ENCODE measurements at places on chromosomes 13 and 19.

GRCh38 chr19:35811317-35812219 lies 1.1 kb downstream of the PRODH2 start:
- DNase-seq = no peak

- DNase-seq = no peak
These were observed 3.3 kb downstream of the MATK start for GRCh38 chr19:3782903-3783302.

DNA sequence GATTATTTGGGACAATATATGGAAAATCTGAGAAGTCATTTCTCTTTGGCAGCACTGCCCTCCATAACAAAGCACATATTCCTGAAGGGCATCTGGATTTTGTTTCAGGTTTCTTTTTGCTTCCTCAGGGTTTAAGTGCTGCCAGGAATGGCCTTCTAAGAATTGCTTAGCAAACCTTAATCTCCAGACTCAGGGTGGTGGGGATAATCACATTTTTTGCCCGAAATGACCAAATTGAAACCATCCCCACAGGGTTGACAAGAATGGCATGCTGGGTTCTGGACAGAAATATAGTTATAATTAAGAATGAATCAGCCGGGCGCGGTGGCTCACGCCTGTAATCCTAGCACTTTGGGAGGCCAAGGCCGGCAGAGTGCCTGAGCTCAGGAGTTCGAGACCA lies 6.4 kb upstream of the CDADC1 start:
- no peak for DNase-seq

DNA sequence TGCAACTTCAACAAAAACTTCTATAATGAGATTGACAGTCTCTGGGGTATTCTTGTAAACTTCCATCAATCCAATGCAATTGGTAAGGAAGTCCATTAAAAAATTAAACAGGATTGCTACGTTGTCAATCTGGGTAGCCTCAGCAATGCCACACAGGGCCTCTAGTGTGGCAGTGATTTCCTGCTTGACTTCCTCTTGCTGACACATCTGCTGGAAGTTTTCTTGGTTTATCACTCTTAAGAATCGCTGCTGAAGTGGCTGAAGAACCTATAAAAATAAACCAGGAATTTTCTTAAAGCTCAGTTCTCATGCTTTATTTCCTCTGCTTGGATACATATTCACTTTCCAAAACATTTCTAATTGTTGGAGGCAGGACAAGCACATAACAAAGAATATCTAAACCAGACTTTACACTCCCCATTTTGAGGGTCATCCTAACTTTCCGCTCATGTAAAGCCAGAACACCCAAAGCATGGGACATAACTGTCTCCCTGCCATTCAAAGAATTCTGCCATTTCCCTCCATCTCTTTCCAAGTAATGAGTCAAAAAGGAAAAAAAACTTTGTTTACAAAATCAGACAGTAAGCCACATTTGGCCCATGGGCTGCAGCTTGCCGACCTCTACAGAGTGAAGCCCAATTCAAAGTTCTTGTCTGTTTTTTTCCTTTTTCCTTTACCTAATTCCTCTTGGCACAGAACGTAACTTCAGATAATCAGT lies 23.2 kb upstream of the EEF1AKMT1 start:
- DNase-seq = no peak

DNA sequence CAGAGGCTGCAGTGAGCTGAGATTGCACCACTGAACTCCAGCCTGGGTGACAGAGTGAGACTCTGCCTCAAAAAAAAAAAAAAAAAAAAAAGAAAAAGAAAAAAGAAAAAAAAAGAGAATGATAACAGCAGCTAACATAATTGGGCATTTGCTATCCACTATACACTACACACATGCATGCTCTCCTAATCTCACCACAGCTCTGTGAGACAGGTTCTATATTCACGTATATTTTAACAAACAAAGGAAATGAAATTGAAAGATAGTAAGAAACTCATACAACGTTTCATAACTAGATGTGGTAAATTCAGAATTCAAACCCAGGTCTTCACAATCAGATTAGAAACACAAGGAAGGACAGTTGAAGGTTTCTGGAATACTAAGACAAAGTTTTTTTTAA lies 265.7 kb downstream of the DIAPH3 start:
- no peak for DNase-seq

GRCh38 chr13:60887711-60888110 lies 490.7 kb downstream of the TDRD3 start:
- DNase-seq = no peak

DNA sequence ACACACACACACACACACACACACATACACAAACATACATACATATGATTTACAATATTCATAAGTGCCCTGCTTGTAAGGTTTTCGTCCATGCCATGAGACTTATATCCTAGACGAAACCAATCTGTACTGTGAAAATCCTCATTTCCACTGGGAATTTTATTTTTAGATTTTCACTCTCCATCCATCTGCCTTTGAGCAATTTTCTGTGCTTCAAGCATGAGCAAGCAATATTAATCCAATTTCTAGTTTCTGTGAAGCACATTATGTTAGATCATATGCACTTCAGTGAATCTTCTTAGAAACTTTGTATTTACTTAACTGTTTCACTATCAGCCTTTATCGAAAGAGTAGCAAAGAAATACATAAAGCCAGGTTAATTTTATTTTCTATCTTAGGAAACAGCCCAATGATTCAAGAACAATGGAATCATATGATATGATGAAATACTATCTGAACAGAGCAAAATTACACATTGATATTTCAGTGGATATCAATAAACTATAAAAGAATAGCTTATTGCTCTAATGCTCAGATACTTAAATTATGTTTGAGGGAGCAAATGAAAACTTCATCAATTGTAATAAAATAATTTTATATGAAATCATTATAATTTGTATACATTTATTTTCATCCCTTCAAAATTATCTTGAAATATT lies 1100.7 kb upstream of the MIR17HG start:
- no peak for DNase-seq

GRCh38 chr13:99991013-99991827 lies 9.6 kb downstream of the ZIC2 start:
- DNase-seq = no peak

GRCh38 chr19:55076321-55076720 lies 652 bp downstream of the EPS8L1 start:
- DNase-seq = no peak

DNA sequence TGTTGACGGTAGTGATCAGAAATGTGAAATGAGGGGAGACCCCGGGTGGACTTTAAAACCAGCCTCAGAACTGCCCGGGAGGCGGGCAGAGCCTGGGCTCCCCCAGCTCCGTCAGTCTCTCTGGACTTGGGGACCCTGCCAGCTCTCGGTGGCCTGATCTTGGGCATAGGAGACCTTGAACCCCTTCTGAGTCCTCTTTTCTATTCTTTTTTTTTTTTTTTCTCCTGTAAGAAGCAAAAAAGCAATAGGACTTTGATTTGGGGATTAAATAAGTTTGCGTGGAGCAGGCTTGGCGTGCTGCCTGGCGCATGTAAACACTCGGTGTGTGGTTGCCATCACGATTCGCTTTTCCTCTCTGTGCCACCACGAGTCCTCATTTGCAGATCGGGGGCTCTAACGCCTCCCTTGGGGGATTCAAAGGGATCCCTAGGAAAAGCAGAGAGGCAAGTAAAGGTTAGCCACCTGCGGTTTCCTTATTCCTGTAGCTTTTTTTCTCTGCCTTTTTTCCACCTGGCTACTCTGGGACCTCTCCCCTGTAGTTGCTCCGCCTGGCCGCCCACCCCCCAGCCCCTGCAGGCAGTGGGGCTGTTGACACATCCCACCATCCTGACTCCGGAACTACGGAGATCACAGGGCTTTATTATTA lies 1.3 kb downstream of the SAFB start:
- DNase-seq = no peak

DNA sequence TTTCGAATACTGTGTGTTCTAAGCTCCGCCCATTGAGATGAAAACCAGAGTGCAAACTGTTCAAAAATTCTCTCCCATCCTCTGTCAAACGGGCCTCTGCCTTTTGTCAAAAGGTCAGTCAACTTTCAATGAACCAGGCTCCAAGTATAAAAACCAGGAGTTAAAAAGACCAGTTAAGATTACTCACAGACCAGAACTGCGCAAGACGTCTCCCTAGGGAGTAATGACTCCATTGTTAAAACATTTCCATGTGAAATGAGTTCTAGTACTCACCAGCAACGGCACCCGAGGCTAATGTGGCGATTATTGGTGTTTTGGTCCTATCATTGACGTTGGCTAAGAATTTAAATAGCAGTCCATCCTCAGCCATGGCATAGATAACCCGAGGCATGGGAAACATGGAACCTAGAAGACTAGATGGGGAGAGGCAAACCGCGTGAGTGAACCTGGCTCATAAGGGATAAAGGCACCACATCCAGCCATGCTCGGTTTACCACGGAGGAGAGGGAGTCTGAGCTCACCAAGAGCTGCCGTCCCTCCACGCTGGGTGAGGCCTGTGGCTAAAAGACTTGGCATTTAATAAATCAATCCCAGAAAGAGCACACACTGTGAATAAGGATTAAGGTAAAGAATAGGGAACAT lies 73.3 kb downstream of the SLC7A1 start:
- DNase-seq = no peak

DNA sequence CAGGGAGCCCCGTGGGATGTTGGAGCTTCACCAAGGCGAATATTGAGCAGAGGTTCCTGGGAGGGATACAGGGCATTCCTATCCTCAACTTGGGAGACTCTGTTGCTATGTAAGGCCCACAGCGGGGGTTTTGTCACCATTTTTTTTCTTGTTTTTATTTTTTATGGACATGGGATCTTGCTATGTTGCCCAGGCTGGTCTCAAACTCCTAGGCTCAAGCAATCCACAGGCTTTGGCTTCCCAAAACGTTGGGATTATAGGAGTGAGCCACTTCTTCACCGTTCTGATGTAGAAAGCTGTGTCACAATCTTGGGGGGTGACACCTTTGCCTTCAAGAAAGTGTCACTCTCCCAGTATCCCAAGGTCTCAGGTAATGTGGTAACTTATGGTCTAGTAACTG lies 2.6 kb downstream of the DLL3 start:
- DNase-seq = no peak

- DNase-seq = no peak
These were observed 1.4 kb downstream of the EFNB2 start for GRCh38 chr13:106533943-106534638.

DNA sequence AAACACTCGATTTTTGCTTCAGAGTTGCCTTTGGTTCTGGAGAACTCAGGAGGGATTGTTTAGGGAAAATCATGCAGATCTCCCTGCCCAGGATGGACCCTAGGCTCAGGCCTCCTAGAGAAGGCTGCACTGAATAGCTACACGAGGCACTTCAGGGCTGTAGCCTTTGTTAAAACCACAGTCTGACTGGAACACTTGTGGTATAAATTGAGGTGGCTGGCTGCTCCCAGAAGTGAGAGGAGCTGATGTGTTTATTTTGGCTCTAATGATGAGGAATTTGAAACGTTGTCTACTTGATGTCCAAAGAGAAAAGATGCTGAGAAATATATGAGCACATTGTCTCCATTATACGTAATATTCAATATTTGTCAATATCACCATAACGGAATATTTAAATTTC lies 762.1 kb upstream of the ARGLU1 start:
- no peak for DNase-seq

DNA sequence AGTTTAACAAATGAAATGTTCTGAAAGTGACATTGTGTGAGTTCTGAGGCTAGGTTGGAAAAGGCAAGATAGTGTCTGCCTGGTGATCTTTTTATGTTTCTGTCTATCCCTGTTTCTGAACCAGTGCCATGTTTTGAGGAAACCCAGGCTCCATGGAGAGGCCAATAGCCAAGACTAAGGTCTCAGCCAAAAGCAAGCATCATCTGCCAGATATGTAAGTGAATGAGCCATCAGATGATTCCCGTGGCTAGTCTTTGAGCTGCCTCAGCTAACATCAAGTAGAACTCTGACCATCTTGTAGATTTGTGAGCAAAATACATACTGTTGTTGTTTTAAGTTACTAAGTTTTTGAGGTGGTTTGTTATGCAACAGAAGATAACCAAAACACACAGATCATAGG lies 19.6 kb upstream of the CCNA1 start:
- no peak for DNase-seq

DNA sequence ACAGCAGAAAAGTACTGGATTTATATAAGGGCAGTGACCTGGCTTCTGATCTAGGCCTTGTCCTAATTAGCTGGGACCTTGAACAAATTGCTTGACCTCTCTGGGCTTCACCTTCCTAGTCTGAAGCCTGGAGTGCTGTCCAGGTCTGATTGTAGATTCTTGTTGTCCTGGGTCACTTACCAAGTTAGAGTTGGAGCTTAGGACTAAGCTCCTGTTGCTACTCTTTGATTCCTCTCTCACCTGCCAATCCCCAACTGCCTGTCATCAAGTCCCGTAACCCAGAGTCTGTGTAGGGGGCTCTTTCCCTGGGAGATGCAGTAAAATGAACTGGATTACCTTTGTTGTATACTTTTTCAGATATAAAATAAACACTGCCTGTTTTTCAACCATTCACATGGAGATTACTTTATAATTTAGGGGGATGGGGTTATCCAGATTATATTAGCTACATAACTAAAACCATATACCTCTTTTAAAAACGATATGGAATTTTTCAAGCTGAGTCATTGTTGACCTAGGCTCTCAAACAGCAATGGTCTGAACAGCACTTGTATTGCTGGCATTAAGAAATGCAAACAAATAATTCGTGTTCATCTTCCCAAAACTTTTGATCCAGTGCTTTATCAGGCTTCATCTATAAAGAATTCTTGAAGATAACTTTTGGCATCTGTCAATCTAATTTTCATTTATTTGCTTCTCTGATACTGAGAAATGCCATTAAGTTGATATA lies 5.8 kb downstream of the ARHGAP35 start:
- DNase-seq = no peak

DNA sequence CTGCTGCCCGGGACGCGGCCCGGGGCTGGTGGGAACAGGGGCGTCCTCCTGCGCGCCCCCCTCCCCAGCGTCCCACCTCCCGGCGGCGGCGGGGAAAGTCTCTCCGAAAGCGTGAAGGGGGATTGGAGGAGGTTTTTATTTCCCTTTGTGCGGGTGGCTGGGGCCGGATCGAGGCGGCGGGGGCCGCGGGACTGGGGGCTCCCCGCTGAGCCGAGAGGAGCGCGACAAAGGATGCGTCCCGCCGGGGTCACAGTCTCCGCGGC lies 132 bp downstream of the SHD start:
- DNase-seq = no peak

GRCh38 chr13:48154671-48155070 lies 59.8 kb upstream of the MED4 start:
- no peak for DNase-seq

- no peak for DNase-seq
These were observed 36.4 kb upstream of the NANOS3 start for GRCh38 chr19:13840305-13841085.

DNA sequence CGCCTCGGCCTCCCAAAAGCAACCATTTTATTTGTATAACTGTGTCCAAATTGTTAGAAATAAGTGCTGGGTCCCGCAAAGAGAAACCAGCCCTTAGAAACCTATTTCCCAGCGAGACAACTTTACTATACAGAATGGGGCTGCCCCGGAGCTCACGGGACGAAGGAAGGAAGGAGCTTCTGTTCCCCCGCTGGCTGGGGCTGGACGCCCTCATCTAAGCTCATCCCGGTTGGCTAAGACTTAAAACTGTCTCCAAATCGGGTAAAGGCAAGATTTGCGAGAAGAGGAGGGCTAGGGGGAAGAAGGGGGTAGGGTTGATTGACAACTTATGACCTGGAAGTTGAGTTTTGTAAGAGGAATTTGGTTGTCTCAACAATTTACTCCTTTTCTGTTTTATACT lies 12.3 kb upstream of the BSG start:
- DNase-seq = no peak

- DNase-seq = no peak
These were observed 192.9 kb downstream of the KLF5 start for GRCh38 chr13:73251626-73252265.
